OCI-LY7 (cell line): ENCODE measurements at places on chromosomes 12 and 14.

- no peak for DNase-seq
Observed at GRCh38 chr12:47881826-47882427, 22.9 kb downstream of the VDR start.

DNA sequence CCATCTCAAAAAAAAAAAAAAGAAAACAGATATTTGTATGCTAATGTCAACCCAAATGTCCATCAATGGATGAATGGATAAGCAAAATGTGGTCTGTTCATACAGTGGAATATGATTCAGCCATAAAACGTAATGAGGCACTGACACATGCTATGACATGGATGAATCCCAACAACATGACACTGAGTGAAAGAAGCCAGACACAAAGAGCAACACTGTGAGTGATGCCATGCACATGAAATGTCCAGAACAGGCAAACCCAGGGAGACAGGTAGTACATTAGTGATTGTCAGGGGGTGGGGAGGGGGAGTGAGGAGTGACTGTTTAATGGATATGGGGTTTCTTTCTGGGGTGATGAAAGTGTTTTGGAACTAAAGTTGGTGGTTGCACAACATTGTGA, 50.2 kb downstream of the ARL6IP4 start:
- DNase-seq, result no peak

DNA sequence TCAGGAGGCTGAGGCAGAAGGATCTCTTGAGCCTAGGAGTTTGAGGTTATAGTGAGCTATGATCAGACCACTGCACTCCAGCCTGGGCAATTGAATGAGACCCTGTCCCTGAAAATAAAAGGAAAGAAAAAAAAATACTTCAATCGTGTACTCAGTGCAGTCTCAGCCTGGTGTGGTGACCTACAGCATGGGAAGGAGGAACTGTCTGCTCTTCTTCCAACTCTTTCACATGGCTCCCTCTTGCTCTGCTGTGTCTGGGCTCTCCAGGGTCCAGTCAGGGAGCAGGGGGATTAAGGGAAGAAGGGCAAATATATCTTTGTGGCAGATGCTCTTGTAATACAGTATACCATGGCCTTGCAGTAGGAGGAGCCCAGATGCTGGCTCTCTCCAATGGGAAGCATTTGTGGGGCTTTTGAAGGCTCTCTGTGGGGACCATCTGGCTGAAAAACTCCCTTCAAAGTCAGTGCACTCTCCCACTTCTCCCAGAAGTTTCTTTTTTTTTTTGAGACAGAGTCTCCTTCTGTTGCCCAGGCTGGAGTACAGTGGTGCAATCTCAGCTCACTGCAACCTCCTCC, 76.6 kb upstream of the TMPO start:
- DNase-seq, result no peak

- peak; percentile 69 for DNase-seq
Observed at GRCh38 chr14:89040460-89041256, 216.2 kb downstream of the TTC8 start.

DNA sequence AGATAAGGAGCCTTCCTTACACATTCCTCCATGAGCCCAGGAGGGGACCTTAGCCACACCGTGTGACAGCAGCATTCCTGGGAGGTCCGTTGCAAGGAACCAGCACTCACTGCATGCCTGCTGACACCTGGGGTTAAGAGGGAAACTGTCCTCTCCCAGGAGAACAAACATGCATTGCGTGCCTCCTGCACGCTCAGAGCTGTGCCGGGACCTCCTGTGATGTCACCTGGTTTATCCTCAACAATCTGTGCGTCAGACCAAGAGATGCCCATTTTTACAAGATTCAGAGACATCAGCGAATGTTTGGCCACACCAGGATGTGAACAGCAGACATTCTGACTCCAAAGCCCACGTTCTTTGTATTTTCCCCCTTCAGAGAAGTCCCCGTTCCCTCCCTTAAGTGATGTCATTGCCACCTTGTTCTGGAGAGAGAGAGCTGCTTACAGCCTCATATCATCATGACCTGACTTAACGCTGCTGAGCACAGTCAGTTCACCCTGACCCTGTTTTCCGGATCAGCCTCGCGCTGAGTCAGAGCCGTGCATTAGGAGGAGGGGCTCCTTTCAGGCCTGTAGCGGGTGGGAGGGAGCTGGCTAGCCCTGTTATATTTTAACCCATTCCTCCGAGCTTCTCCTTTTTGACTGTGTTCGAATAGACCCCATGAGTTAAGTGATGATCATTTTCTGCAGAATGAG, 36.2 kb downstream of the TMEM120B start:
- no peak for DNase-seq

DNA sequence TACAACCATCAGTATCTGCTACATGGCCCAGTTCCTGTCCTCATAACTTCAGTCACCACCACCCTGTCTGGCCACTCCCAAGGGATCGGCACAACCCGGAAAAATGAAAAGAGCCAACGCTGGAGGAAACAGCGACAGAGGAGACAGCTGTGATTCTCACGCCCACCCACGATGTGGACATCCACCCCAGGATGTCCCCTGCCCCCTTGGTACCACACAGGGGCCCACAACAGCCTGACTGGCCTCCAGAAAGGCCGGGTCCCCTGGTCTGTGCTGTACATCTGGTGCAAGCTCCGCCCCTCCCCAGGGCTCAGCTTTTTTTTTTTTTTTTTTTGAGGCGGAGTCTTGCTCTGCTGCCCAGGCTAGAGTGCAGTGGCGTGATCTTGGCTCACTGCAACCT, 12.5 kb downstream of the RPS6KL1 start:
- no peak for DNase-seq

- DNase-seq, result no peak
Observed at GRCh38 chr14:23385642-23386265, 8.9 kb downstream of the CMTM5 start.

DNA sequence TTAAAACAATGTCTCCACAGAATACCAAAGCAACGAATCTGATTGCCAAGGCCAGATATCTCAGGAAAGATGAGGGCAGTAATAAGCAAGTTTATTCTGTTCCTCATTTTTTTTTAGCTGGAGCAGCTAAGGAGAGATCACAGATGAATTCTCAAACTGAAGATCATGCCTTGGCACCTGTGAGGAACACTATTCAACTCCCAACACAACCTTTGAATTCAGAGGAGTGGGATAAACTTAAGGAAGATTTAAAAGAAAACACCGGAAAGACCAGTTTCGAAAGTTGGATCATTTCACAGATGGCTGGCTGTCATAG, 994 bp downstream of the PRORP start:
- no peak for DNase-seq

- no peak for DNase-seq
Observed at GRCh38 chr14:21199611-21200560, 44.0 kb upstream of the OR5AU1 start.

DNA sequence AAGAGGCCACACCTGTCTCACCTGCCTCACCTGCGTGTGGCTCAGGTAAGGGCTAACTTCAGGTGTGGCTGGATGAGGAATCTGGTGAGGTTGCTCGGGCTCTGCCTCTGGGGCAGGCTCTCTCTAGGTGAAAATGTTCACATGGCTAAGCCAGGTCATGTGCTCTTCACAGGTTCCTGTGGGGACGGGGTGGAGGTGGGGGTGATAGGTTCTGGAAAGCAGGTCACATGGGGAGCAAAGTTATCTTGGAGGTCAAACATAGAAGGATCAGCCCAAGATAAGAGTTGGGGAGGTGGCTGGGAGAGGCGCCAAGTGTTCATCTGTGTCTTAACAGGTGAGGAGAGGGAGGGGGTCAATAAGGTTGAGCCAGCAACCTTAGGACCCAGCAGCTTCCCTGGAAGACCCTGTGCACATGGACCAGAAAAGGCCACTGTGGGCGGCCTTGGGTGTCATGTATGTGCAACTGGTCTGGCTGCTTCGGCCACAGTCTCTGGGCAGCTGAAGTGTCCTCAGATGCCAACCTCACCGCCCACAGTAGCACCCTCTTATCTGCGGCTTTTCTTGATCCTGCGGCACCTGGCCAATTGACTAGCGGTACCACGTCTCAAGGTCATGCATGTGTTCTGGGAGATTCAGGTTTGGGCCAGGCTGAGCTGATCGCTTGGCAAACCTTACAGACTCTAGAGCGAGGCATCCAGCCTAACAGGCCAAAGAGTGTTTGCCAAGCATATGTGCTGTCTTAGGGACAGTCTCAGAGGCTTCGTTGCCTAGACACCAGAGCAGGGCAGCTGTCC, 60.5 kb downstream of the CACNA1C start:
- no peak for DNase-seq

DNA sequence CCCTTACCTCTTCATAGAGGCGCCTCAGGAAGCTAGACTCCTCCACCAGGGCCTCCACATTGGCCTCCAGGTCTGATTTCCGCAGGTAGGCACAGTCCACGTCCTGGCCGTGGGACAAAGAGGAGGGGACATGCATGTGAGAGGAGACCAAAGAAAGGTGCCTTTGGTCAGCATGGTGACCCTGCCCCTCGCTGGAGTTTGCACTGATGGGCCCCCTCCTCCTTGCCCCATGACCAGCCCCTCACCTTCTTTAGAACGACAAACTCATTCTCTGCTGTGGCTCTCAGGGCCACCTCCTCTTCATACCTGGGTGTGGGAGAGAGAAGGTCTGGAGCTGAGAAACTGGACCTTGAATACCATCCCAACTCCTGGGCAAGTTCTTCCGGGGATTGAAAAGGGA, 3.2 kb downstream of the KRT85 start:
- no peak for DNase-seq

DNA sequence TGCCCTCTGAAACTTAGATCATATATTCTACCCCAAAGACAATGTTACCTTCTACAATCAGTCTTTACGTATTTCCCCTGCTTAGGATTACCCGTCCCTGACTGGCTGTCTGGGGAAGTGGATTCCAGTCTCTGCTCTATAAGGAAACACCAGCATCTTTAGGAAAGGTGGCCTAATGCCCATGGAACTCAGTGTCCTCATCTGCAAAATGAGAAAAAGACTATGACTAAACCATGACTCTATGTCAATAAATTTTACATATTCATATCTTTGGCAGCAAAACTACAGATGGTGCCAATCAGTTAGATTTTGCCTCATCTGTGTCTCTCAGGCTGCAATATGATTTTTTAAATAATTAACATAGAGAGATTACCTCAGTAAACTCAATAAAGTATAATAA, 133.8 kb downstream of the ITPR2 start:
- no peak for DNase-seq

DNA sequence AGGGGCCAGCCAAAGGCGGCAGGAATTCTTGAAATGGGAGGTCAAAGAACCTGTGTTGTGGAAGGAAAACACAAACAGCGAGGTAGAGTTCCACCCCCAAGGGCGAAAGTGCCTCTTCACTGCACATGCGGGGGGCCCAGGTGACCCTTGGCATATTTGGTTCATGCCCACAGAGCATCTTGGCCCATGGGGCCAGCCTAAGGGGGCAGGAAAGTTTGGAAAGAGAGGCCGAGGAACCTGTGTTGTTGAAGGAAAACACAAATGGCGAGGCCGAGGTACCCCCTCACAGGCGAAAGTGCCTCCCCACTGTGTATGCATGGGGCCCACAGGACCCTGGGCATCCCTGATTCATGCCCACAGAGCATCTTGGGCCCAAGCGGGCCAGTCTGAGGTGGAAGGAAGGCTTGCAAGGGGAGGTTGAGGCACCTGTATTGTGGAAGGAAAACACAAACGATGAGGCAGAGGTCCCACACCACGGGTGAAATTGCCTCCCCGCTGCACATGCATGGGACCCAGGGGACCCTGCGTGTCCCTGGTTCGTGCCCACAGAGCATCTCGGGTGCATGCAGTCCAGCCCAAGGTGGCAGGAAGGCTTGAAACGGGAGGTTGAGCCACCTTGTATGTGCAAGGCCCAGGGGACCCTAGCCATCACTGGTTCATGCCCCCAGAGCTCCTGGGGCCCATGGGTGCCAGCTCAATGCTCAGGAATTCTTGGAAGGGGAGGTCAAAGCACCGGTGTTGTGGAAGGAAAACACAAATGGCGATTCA, 384.1 kb downstream of the ALG10 start:
- no peak for DNase-seq

- peak; percentile 81 for DNase-seq
Observed at GRCh38 chr14:56195223-56195622, 77.0 kb downstream of the PELI2 start.

DNA sequence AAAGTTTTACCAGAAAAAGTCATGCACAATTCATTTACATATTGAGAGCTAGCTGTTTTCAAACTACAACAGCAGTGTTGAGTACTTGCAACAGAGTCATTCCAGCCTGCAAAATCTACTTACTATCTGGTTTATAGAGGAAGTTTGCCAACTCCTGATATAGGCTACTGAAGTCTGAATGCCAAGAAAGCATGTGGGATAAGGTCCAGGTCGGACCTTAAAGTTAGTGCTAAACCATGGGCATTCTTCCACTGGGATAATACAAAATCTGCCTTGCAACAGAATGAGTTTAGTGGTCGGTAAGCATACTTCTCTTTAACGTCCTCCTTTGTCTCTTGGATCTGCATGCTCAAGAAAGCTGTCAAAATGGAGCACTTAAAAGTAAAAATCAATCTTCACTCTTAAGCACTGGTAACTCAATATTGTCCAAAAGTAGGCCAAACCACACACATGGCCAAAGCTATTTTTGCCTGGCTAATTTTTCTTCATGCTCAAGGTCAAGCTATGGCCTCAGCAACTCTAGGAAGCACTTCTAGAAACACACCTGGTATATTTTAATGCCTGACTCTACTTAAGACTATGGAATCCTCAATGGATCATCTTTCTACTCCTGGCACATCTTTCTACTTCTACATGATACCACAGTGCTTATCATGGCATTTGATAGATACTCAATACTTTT, 364.9 kb upstream of the KITLG start:
- DNase-seq, result no peak

DNA sequence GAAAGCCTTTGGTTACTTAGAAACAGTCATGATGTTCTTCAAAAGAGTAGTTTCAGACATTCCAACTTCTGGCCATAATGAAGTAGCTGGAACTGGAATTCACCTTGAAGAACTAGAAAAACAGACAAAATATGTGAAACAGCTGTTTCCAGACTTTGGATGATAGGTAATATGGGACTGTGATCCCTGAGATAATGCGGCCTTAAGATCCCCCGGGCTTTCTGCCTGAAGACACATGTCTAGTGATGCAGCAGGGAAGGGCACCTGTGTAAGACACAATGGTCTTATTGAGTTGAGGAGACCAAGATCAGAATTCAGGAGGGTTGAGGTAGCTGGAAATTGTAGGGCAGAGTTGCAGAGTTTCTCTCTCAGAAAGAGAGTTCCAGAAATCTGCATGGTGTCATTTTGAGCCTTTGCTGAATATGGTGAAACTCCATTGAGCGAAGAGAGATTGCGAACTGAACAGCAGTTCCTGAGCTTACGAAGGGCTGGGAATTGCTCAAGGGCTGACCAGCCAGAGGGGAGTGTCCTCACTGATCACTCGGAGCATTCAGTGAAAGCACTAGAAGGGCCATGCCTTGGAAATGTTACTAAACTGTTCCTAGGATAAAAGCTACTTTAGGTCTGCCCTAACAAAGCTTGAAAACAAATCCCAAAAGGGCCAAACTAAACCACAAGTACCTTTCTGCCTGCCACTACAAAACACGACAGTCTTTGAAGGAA, 41.7 kb upstream of the FRS2 start:
- DNase-seq, result no peak

- DNase-seq, result no peak
Observed at GRCh38 chr12:121787063-121788025, 6.1 kb downstream of the RHOF start.

DNA sequence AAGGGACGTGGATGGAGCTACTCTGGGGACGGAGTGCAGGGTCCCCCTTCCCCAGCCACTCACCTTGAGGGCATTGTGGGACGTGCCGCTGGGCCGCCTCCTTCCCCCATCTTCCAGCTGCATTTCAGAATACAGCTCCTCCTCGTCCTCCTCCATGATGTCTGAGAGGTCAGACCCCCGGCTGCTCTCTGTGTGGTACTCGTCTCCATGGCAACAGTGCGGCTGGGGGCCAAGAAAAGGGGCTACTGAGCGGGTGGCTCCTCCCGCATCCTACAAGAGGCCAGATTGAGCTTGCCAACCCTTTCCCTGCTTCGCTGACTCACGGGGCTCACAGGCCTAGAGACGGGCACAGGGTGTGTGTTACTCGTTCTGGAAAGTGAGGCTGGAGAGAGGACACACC, 90.4 kb downstream of the PIWIL1 start:
- DNase-seq, result no peak
